CD4-positive, alpha-beta T cell treated with Interleukin-12 subunit alpha and Interleukin-12 subunit beta, for 1 hour (primary cell): ENCODE measurements at places on chromosomes 13 and 19.
A peak's percentile ranks its signal among the peaks of the same experiment; 100 is the strongest.

DNA sequence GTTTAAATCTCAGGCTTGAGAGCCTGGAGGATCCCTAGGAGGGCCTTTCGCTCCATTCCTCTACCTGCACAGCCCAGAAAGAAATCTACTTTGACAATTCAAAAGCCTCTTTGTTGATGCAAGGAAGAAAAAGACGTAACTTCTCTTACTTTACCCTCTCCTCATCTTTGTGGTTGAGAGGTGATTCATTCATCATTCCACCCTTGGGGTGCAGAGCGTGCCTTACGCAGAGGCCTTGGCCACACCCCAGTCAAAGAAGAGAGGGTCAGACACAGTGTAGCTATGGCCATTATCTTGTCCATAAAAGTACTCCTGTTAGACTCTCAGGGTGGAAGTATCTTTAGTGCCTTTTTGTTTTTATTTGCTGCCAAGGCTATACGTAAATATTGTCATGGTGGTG is 184.0 kb downstream of the IRS2 start:
- DNase-seq = no peak

DNA sequence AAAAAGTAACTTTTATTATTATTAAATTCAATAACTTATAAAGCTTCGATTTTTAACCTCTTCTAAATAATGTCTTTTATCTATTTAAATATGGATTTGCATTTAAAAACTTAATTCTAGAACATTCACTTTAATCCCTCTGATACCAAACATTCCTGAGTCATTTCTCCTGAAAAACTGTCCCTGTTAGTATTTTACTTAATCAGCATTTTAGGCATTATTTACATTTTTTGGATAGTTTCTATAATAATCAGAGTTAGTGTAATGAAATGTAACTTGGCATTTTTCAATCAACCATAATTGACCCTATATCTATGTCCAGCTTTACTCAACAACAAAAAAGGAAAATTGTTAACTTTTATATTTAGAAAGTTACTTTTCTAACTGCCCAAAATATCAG is 428.1 kb downstream of the PCDH17 start:
- DNase-seq = no peak

GRCh38 chr19:33982706-33983105 is 186.0 kb downstream of the KCTD15 start:
- DNase-seq = no peak

DNA sequence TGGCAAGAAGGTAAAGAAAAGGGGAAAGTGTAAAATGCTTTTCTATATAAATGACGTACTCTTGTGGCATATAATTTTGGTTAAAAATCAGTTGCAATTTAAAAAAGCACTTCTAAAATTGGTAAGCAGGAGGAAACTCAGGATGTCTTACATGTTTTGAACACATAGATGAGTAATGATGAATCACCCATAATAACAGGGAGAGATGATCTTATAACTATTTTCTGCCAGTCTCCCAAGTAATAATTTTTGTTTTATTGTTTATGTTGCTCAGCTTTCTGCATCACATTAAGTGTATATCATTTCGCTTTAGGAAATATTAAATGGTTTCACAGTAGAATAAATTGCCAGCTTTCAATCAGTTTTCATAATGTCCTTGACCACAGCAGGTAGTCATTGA is 1430.7 kb upstream of the PCDH20 start:
- DNase-seq = no peak

DNA sequence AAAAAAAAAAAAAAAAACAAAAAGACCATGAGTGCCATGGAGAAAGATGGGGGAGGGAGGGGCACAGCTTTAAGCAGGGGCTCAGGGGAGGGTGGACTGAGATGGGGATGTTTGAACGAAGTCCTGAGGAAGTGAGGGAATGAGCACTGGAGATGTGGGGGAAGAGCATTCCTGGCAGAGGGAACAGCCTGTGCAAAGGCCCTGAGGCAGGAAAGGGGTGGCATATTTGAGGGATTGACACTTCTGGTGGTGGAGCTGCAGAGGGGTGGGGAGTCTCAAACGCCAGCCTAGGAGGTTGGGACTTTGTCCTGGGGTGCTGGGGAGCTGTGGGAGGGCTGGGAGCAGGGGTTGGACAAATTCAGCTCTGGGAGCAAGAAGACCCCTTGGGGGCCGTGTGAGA is 29.2 kb downstream of the MYH14 start:
- no peak for DNase-seq

DNA sequence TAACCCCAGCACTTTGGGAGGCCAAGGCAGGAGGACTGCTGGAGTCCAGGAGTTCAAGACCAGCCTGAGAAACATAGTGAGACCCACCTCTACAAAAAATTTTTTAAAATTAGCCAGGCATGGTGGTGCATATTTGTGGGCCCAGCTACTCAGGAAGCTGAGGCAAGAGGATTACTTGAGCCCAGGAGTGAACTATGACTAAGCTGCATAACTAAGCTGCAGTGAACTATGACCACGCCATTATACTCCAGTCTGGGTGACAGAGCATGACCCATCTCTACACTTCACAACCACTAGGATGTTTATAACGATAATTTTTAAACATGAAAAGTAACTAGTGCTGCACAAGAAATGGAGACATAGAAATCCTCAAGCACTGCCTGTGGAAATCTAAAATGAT is 352.7 kb upstream of the SGCG start:
- DNase-seq = no peak

- no peak for DNase-seq
Observed at GRCh38 chr19:42017040-42017439, 23.0 kb upstream of the ATP1A3 start.

DNA sequence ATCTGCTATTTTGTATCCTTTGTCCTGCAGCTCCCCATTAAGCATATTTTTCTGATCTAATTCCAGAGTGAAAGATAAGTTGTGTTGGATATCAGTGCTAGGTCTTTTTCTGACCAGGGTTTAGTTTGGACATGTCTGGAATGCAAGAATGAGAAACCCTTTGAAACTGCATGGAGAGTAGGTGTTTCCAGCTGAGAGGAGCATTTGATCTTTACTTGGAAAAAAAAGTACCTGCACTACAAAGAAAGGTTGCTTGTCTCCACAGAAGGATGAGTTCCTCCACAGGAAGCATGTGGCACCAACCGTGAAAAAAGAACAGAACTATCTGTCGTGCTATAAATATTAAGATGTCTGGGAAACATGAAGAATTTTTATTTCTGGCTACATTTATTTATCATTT is 36.6 kb upstream of the MED4 start:
- DNase-seq = no peak

- no peak for DNase-seq
Observed at GRCh38 chr19:48582168-48582567, 24.4 kb upstream of the SPACA4 start.

- DNase-seq = no peak
Observed at GRCh38 chr19:52226652-52227051, 36.8 kb downstream of the PPP2R1A start.

DNA sequence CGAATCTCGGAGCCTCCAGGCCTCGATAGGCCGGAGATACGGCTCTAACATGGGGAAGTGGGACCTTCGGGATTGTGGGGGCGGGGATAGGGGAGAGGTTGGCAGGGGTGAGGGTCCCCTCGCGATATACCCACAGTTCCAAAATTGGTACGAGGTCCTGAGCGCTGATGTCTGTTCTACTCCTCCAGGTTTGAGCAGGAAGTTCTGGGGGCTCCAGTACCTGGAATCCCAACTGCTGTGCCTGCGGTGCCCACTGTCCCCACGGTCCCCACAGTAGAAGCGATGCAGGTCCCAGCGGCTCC is 447 bp downstream of the RBM42 start:
- no peak for DNase-seq

DNA sequence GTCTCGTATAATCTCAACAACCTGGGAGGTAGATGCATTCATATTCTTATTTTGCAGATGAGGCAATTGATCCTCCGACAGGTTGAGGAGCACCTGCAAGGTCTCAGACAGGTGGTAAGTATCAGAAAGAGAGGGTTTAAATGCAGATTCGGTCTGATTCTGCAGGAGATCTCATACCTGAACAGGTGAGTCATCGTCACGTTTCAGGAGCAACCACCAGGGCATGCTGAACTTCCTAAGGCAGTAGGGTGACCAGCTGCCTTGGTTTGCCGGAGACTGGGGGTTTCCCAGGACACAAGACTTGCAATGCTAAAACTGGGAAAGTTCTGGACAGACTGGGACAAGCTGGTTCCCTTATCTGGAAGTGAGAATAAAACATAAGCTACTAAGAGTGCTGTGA is 68.8 kb upstream of the TSHZ3 start:
- no peak for DNase-seq

DNA sequence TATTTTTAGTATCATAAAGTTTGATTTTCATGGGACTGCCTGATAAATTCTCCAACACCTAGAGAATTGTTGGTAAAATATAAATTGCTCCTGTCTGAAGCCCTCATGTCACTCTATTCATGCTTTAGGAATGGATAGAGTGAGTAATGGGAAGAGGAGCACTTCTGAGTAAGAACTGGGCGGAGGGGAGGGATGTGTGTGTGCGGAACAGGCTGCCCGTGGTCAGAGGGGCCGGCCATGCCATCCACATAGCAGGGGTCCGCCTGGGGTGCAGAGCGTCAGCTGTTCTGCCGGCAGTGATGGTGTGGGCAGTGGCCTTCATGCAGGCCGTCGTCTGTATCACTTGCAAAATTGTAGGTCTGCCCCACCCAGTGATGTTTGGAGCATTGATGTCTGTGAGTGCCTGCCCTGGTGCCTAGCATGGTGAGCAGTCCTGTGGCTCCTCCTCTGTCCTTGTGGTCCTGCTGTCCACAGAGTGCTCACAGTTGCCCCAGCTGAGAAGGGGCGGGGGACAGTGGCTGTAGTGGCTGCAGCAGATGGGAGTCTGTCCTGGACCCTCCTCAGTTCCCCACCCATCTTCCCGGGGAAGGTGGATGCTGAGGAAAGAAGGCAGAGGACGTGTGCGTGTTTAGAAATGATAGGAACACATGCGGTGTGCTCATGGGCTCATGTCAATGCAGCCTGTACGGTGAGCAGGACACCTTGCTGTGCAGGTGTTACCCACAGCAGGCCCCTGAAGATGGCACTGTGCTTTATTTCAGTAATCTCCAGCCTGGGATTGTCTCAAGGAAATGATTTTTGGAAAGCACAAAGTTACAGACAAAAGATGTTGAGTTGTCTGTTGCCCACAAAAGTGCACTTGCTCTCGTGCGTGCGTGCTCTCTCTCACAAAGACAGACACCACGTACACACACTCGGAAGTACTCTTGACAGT is 49.4 kb upstream of the TEX29 start:
- no peak for DNase-seq

DNA sequence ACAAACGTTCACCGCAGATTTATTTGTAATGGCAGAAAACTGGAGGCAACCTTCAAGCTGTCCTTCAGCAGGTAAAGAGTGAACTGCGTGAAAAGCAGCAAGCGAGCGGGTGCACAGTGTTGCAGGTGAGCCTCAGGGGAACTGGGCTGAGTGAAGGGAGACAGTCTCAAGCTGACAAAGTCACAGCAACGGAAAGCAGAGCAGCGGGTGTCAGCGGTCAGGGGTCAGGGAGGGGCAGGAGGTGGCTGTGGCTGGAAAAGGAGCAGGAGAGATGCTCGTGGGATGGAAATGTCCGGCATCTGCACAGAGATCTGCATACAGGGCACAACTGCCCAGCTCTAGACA is 8.5 kb upstream of the RASA3 start:
- peak; percentile 50 for DNase-seq

- no peak for DNase-seq
Observed at GRCh38 chr19:33459222-33460090, 62.1 kb downstream of the PEPD start.

DNA sequence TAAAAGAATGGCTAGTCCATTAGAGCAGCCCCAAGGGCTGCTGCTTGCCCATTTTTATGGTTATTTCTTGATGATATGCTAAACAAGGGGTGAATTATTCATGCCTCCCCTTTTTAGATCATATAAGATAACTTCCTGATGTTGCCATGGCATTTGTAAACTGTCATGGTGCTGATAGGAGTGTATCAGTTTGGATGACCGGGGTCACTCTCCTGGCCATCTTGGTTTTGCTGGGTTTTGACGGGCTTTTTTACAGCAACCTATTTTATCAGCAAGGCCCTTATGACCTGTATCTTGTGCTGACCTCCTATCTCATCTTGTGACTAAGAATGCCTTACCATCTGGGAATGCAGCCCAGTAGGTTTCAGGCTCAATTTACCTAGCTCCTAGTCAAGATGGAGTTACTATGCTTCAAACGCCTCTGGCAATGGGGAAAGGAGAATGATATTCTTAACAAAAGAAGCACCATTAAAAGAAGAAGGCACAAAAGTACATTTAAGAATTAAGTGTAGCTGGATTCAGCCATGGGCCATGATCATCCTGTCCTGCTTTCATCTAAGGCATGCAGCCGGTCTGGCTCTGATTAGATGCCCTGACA is 1156.0 kb downstream of the PCDH9 start:
- DNase-seq = no peak

- DNase-seq = peak; percentile 8
Observed at GRCh38 chr13:69857183-69857821, 250.3 kb upstream of the ATXN8OS start.
